ENCODE measurements at places on chromosomes 12 and 14. TPM values are rescaled to one million over a fixed set of nuclear protein-coding genes. Genes with fewer than 3 reads are reported as not detected.

TBC1D30 gene
- 3.9 TPM for total RNA-seq

DIO3 gene
- not detected for total RNA-seq

HOXC12 gene
- total RNA-seq, result not detected

KSR2 gene
- total RNA-seq, result not detected

CCDC184 gene
- total RNA-seq, result 0.05 TPM

NELL2 gene
- total RNA-seq, result not detected

CLMN gene
- 4.1 TPM for total RNA-seq

CPNE8 gene
- 7.7 TPM for total RNA-seq

HAL gene
- not detected for total RNA-seq

NOVA1 gene
- total RNA-seq, result not detected

GALNT8 gene
- total RNA-seq, result not detected

NGB gene
- not detected for total RNA-seq

GLT1D1 gene
- total RNA-seq, result not detected

C14orf39 gene
- 1.3 TPM for total RNA-seq

LAG3 gene
- total RNA-seq, result 0.14 TPM

INTS13 gene
- total RNA-seq, result 43.8 TPM

BCDIN3D gene
- total RNA-seq, result 2.8 TPM

OTX2 gene
- not detected for total RNA-seq

SERPINA1 gene
- total RNA-seq, result 1.3 TPM

CCER1 gene
- not detected for total RNA-seq

INHBE gene
- 0.21 TPM for total RNA-seq

NPAS3 gene
- total RNA-seq, result not detected

MANSC1 gene
- total RNA-seq, result 10.6 TPM

GPR68 gene
- 1.3 TPM for total RNA-seq

RAP1B gene
- total RNA-seq, result 107 TPM

PMCH gene
- total RNA-seq, result not detected
